ENCODE measurements at places on chromosomes 13 and 19.

- peak; percentile 98 for DNase-seq
These were observed at the start of gene ZNF846 for GRCh38 chr19:9768175-9769112. TSS of gene ZNF846 (minus strand) at chr19:9768738. CDS start at chr19:9764950, 3,788 bp downstream.

GRCh38 chr19:51488491-51488890 lies 10.2 kb downstream of the CEACAM18 start:
- DNase-seq = no peak

DNA sequence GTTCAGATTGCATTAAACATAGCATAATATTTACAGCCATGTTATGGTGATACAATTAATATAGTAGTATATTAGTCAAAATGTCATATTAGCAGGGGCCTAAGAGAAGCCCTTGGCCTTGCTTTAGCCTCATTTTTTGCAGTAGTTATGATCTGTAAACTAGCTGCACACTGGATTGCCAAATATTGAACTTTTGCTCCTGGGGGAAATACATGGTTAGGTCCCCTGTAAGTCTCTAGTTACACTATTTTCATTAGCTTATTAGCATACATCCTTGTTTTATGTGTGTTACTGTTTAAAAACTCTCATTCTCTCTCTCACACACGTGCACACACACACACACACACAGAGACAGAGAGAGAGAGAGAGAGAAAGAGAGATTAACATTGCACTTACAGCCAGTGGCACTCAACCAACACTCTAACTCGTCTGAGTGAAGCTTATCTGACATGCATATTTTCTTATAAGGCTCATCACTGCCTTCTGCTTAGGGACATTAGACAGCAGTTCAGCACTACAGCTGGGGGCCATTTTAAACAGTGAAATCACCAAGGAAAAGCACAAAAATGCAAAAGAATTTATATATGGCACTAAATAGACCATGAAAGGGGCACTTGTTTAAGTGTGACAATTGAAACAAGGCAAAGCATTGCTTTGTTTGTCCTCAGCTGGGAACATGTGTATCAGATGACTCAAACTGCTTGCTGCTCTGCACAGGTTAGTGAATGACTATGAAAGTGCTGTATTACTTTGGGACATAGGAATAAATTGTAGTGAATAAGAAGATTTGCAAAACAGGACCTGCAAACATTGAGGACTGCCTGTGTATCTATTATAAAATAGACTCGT lies 278.7 kb downstream of the GPC6 start:
- DNase-seq = no peak

GRCh38 chr13:43472980-43473379 lies 313.8 kb downstream of the ENOX1 start:
- no peak for DNase-seq

GRCh38 chr13:27797228-27797624 lies 4.9 kb downstream of the GSX1 start:
- DNase-seq = no peak

- DNase-seq = no peak
These were observed 2.7 kb downstream of the MEGF8 start for GRCh38 chr19:42328106-42328505.

GRCh38 chr19:35206379-35206778 lies 22.2 kb downstream of the FAM187B start:
- no peak for DNase-seq

Measured in HTR-8/SVneo (cell line).